ENCODE measurements at places on chromosomes 4 and X.

GRCh38 chr4:69781458-69782418 is 21.3 kb upstream of the SULT1B1 start:
- no peak for DNase-seq

DNA sequence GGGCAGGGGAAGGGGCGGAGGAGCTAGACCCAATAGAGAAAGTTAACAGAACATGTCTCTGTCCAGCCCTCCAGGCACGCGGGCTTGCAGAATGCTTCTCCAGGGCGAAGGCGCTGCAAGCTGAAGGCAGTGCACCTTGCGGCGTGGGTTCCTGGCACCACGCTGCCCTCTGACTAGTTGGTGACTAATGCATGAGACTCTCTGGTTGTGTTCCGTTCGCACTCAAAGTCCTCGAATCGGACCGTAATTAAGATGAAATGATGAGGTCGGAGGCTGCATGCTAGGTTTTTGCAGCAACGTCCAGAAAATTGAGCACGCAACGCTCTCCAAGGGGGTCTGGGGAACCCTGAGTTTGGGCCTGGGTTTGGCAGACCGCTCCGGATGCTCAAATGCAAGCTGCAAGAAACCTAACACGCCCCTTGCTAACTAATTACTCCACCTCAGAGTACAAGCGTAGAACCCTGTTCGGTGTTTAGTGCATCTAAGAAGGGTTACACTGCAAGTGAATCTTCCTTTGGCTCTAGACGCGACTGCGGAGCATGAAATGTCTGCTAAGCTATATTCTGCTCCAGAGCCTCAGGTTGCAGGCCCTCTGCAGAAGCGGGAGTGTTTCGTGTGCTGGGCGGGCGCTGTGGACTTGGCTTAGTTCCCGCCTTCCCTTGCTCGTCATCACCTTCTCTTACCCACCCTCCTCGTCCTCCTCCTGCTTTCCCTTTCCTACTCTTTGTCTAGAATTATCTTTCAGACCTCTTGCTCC is 57.1 kb upstream of the NKAP start:
- DNase-seq: no peak

- no peak for DNase-seq
These were observed 208.4 kb downstream of the GASK1B start for GRCh38 chr4:157964463-157964862.

- no peak for DNase-seq
These were observed 3.5 kb upstream of the NKX1-1 start for GRCh38 chr4:1409491-1410425.

- no peak for DNase-seq
These were observed 17.7 kb downstream of the DOCK11 start for GRCh38 chrX:118513120-118513898.

DNA sequence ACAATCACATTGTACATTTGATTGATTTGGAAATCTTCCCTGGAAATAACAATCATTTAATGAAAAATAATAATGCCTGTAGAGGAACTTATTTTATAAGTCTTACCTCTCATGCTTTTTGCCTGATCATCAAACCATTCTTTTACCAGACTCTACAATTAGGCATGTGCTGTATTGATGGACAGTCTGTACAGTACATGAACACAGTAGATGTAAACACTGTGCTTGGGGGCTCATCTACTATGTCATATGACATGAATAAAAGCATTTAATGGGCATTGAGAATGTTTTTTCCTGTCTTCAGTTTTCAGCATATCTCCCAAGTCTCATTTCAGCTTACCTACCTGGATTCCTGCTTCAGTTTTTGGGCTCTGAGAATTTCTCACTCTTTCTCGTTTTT is 1070.9 kb downstream of the STIM2 start:
- no peak for DNase-seq

- no peak for DNase-seq
These were observed 115.4 kb upstream of the STK26 start for GRCh38 chrX:131907488-131908314.

GRCh38 chrX:102833136-102833535 is 103.9 kb upstream of the RAB40AL start:
- DNase-seq: no peak

DNA sequence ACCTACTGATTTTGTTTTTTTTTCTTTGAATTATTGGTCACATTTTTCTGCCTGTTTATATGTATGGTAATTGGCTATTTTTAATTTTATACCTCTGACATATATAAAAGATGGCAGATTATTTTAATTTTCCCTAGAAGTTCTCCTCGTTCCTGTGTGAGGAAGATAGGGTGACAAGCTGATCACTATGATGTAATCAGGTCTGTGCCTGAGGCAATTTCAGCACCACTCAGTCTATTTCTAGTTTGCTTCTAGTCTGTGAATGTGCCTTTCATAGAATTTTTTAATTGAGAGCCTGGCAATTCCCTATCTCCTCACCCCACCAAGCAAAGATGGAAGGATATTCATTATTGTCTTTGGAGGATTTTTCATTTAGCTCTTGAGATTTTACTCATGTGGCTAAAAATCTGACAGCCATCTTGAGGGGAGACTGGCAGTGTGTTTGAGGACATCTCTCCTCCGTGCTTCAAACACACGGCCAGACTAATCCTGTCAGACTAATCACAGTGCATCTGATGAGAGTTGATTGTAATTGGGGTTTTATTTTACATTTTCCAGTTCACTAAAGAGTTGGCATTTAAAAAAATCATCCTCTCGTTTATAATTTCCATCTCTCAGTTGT is 500.3 kb downstream of the TRIML1 start:
- no peak for DNase-seq

DNA sequence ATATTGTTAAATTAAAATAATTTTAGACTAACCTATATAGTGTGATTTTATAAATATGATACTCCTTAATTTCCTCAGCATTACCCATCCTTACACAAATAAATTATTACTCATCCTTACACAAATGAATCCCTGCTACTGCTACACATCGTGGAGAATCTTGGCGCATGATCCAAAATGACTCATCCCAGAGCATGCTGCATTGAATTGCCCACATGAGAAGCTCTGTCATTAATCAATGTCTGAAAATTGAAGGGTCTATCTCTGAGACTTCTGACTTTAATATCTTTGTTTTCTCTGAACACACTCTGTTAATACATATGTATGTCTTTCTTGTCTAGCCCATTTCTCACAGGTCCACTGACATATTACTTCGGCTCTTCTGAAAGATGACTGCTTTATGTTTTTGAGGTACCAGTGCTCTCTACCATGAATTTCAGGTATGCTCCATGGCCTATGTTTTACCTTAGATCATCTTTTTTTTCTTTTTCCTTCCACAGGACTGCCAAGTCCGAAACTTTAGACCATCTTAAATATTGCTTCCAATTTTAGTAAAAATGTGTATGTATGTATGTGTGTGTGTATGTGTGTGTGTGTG is 15.7 kb upstream of the DUSP21 start:
- DNase-seq: no peak

DNA sequence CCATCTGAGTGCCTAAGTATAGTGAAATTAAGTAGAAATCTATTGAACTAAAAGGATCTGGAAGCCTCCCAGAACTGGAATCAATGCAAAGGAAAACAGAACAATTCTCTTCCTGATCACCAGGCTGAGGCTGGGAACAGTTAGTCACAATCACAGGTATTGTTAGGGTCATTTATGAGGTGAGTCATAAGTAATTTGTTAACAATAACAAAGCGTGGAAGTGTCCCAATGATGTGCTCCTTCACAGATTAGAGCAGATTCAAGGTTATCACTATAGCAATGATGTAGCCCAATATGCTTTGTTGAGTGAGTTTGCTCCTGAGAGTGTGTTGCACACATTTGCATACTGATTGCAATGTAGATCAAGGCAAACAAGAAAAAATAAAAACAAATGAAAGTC is 228.1 kb downstream of the ZNF674 start:
- no peak for DNase-seq

DNA sequence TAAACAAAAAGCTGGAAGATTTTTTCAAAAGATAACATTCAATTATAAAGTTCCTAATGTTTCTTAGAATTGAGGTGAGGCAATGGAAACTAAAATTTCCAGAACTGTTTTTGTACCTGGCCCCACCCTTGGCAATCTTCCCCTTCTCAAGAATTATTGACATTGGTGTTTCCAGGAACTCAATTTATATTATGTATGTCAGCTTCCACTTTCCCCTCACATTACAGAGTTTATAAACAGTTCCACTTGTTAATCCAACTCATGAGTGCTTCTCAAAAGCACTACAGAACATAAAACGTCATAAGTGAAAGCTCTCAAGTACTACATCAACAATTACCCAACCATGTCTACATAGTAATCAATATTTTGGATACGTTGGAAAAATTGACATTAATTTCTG is 107.4 kb downstream of the FAM13A start:
- no peak for DNase-seq

- no peak for DNase-seq
These were observed 545.0 kb downstream of the GABRG1 start for GRCh38 chr4:45578874-45579273.

DNA sequence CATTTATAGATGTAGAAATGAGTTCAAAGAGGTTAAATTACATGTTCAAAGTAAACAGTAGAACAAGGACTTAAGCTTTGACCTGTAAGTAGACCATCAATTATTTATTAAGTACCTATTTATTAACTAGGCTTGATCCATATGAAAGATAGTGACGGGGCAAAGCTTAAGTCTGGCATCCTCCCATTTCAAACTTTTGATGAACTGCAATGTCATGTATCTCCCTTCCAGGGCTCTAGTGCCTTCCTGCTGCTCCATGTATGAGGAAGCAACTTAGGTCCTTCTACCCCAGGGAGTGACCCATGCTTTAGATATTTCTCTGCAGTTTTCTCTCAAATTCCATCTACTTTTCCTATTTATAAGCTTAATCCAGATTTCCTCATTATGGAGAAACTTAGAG is 31.9 kb upstream of the ANTXR2 start:
- DNase-seq: no peak
